ENCODE measurements at places on chromosomes 12 and 14.

DNA sequence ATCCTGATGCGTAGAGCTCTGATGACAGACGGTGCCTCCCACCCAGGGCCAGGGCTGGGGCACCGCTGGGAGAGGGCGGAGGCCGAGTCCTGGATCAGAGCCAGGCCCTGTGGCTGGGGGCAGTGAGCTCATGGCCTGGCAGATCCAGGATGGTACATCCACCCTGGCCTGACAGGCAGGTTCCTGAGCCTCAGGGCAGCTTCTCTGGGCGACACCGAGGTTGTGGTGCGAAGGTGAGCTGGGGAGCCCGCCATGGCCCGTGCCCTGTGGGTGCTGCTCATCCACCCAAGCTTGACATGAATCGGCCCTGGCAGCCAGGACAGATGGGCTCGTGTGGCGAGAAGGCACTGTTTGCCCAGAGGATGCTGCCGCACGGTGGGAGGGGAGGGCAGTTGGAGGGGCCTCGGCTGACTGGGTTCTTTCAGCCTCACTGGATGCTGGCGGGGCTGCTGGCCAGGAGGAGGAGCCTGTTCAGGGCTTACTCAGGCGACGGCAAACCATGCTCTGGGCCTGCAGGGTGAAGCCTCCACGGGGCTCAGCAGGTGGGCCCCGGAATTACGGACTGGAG lies 16.6 kb downstream of the LRTM2 start:
- ATAC-seq = no peak

DNA sequence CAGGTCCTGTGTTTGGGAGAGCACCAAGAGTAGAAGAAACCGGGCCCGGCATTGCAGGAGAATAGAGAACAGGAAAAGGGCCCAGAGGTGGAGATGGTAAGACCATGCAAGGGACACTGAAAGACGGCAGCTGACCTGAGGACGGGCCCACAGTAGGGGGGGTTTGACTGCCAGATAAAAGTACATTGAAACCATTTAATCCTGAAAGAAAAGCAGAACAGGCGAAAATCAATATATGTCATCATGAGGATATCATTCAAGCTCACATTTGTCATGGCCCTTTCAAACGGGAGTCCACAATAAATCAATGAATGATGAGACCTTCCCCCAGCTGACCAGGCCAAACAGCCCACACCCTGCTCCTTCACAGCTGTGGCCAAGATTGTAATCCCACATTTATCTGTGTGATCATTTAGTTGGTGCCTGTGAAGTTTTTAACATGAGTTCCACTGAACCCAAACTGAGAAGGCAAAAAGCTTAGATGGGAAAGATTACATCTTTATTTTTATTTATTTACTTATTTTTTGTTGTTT lies 39.5 kb downstream of the E2F7 start:
- no peak for ATAC-seq

GRCh38 chr14:65485516-65485915 lies 73.0 kb downstream of the FUT8 start:
- ATAC-seq = no peak

GRCh38 chr12:57590864-57591781 lies at the start of gene PIP4K2C:
PIP4K2C (plus strand) TSS chr12:57591192; CDS start chr12:57591290, 98 bp downstream.
- peak; percentile 100 for ATAC-seq

DNA sequence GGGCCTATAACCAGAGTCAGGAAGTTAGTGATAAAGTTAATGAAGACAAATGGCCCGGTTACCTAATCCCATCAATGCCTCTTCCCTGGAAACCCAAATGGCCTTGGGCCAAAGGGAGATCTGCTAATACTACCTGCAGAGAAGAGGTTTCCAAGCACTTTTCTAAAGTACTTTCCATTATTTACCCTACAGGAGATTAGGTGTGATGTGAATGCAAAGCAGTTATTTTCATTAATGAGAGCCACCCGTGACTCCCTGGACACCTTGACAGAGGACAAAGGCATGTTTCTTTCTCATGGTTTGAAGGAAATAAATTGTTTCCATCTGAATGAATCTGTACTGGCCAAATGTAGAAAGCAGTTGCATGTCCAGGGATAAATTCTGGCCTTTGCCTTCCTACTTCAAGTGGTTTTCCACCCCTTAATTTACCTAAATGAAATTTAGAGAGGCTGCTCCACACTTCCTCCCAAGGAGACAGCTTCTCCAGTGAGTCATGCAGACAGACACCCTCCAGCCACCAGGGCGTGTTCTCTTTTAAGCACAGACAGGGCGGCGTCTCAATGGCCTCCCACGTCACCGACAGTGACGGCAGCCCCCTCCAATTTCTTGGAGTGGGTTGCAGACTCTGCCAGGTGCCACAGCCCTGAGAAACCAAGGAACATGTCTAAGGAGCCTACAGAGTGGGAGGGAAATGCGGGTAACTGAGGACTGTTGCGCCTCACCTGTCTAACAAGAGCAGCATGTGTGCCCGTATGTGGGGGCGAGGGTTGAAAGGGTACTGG lies 43.9 kb upstream of the GNPNAT1 start:
- ATAC-seq = no peak

- ATAC-seq = no peak
Measured at GRCh38 chr12:113638460-113638775, 166.7 kb upstream of the LHX5 start.

DNA sequence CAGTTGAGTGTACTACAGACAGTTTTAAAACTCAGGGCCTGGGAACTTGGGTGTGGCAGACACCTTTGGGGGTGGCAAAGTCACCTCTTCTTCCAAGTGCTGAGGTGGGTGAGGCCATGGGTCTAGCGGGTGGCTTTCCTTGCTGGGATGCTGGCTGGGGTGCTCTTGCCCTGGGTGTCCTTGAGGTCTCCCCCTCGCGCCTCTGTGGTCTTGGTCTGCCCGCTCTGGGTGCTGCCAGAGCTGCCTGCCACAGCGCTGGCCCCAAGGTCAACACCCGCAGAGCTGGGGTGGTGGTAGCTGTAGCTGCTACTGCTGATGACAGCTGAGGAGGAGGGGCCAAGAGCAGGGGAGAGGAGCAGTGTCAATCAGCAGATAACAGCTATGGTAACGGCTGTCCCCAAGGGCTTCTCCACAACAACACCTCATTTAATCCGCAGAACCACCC lies 6.8 kb downstream of the KRT74 start:
- no peak for ATAC-seq

DNA sequence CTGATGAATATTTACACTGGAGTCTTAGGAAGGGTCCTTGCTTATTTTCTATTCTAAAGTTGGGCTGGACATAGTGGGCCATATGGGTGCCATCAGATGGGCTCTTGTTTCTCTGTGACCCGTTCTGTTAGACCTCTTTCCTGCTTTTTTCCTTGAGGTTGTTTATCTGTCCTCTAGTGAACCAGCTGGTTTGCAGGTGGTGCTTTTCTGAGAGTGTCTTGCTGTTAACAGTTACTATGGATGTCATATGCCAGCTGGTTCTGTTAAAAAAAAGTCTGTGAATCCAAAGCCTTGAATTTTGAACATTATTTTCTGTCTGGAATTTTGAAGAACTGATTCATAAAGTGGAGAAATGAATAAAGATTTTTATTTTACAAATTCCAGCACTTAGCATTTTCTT lies 29.2 kb downstream of the ZC3H14 start:
- ATAC-seq = no peak

GRCh38 chr12:24062642-24063245 lies 113.3 kb upstream of the SOX5 start:
- ATAC-seq = no peak

- ATAC-seq = no peak
Measured at GRCh38 chr12:132170637-132171292, 26.5 kb downstream of the NOC4L start.

DNA sequence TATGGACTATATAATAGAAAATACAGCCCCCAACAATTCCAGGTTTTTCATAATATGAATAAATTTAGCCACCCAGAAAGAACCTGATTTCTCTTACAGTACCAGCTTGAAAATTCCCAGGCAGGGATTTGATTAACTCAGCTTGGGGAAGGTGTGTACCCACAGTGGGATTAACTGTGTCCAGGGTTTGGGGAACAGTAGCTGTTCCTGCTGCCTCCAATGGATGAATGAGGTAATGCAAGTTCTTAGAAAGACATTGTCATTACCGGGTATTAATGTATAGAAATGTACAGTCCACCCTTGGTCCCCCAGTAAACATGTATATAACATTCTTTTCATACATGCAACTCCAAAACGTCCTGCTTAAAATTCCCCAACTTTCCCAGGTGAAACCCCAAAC lies 115.6 kb downstream of the LRIG3 start:
- no peak for ATAC-seq

DNA sequence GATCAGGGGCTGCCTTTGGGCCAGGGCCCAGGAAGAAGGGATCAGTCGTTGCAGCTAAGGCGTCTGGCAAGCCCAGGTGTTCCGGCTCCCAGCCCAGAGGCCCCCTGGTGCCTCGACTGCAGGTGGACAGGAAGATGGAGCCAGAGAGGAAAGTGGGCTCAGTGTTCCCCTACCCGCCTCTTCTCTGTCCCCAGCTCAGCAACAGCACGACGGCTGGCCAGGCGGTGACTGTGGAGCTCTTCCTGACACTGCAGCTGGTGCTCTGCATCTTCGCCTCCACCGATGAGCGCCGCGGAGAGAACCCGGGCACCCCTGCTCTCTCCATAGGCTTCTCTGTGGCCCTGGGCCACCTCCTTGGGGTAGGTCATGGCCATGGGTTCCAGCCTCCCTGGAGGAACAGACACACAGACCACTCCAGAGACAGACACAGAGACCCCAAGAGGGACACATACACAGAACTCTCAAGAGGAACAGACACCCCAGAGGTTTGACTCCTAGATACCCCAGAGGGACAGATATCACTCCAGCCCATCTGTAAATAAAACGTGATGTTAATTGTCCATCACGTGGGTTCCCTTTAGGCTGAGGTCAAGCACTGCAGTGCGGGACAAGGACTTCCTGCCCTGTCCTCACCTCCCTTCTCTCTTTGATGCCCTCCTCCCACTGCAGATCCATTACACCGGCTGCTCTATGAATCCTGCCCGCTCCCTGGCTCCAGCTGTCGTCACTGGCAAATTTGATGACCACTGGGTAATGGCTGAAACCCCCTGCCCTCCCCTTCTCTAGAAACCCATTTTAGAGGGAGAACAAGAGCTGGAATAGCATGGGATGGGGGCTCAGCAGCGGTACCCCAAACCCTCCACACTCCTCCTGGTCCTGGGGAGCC lies 3.7 kb downstream of the AQP2 start:
- no peak for ATAC-seq

DNA sequence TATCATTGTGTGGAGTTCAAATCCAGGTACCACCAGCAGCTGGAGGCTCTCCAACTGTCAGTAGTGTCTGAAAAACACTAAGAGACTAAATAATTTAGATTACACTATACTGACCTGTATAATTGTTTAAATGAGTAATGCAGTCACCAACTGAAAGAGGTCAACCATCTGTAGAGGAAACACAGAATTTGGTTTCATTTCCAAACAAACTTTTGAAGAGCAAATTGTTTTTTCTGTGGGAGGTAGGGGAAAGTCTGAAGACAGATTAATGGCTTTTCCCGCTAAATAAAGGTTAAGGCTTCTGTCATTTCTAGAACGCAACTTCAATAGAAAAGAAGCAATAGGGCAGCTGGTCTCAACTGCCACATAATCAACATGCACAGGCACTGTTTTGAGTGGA lies 462.6 kb downstream of the PRKD1 start:
- no peak for ATAC-seq

DNA sequence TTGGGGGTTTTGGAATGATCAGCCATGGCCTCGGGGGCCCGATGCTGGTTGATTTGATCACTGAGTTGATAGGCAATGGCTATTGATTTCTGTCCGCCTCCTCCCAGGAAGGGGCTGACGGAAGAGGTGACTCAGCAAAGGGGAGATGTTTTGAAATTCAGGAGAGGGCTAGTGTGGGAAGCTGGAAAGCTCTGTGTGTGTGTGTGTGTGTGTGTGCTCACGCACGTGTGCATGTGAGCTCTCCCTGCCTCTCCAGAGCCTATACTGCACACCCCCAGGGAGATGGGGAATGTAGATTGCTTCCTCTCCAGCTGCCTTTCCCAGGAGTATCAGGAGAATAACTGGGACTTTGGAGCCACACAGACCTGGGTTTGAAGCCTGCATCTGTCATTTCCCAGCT lies 184.9 kb upstream of the MYL2 start:
- no peak for ATAC-seq

GRCh38 chr14:55279384-55279783 lies 8.2 kb downstream of the FBXO34 start:
- no peak for ATAC-seq

GRCh38 chr14:36996133-36996856 lies 176.1 kb downstream of the SLC25A21 start:
- ATAC-seq = no peak

GRCh38 chr12:80517655-80518054 lies 73.6 kb downstream of the PTPRQ start:
- ATAC-seq = no peak

DNA sequence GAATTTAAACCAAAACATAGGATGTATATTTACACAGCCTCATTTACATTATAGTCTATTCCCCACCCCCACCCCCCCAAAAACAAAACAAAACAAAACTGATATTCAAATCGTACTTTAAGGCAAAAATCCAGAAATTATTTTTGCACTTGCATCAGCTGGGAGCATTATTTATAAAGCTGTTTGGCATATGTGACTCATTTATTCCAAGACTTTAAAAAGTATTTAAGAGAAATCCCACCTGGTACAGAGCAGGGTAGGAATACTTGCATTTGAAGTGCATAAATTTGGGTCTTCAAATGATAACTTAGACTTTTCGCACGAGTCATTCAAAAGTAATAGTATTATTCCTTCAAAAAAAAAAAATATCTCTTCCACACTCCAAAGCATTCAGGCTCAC lies 1.1 kb downstream of the KLHL28 start:
- ATAC-seq = no peak

DNA sequence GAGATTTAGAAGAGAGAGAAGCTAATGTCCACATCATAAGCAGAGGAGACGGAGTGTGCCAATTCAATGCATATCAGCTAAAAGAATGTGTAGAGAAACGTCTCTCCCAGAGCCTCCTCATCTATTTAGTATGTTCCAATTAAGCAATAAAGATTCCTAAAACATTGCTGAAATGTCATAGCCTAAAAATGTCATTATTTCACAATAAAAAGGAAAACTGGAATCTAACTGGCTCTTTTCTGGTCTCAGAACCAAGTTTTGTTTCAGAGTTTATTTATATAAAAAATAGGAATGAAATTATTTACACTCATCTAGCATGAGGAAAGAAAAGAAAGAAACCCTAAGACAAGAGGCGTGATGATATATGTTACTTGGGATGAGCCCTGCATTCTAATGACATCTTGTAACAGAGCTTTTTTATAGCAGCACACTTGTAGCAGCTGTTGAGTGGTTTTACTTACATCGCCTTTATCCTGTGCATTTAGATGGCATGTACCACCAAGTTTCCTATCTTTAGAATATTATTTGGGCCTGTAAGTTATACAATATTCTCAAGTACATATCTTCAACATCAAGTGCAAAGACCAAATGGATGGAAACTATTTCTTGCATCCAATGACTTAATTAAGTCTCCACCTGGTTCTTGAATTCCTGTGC lies 266.3 kb upstream of the PRKD1 start:
- ATAC-seq = no peak

GRCh38 chr14:95097385-95097784 lies 59.9 kb downstream of the DICER1 start:
- ATAC-seq = no peak

GRCh38 chr14:21106176-21106497 lies 5.3 kb downstream of the TMEM253 start:
- no peak for ATAC-seq

Measured in activated T-helper 17 cell treated with anti-CD3 and anti-CD28 coated beads, Interleukin-2, amount 50 U/mL, for 72 hours (primary cell).